Activated naive CD4-positive, alpha-beta T cell treated with Interleukin-2 at 50 U/mL for 16 hours (primary cell): ENCODE measurements at places on chromosomes 6 and 20.
A peak's percentile ranks its signal among the peaks of the same experiment; 100 is the strongest.

DNA sequence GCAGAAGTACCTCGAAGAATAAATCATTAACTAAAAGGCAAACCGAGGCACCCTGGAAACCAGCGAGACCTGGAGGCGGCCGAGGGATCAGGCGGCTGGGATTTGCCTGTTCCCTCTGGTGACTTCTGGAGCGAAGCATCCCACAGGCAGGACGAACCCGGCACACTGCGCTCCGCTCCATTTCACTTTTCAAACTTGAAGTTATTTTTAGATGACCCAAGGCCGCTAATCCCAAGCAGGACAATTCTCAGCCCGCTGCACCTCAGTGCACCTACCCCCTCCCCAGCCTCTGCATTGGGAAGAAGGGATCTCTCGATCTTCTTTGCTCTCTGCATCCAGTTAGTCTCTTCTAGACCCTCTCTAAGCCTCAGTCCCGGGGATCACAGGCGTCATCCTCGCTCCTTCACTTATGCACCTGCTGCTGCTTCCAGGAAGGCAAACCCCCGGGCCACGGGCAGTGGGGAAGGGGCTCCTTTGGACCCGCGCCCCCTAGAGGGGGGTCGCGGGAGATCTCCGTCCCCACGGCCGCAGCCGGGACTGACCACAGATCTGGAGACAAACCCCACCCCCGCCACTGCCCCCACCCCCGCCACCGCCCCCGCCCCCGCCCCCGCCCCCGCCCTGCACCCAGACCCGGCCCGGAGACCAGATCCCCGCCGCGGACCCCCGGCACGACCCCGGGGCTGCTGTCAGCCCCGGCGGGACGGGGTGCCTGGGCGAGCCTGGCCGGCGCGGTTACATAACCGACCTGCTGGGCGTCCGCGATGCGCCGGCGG is 636 bp downstream of the RCAN2 start:
- DNase-seq = no peak

GRCh38 chr6:38688579-38689087 is 14.3 kb downstream of the GLO1 start:
- no peak for DNase-seq

- DNase-seq = no peak
Observed at GRCh38 chr6:11718463-11718862, 60.1 kb downstream of the ADTRP start.

DNA sequence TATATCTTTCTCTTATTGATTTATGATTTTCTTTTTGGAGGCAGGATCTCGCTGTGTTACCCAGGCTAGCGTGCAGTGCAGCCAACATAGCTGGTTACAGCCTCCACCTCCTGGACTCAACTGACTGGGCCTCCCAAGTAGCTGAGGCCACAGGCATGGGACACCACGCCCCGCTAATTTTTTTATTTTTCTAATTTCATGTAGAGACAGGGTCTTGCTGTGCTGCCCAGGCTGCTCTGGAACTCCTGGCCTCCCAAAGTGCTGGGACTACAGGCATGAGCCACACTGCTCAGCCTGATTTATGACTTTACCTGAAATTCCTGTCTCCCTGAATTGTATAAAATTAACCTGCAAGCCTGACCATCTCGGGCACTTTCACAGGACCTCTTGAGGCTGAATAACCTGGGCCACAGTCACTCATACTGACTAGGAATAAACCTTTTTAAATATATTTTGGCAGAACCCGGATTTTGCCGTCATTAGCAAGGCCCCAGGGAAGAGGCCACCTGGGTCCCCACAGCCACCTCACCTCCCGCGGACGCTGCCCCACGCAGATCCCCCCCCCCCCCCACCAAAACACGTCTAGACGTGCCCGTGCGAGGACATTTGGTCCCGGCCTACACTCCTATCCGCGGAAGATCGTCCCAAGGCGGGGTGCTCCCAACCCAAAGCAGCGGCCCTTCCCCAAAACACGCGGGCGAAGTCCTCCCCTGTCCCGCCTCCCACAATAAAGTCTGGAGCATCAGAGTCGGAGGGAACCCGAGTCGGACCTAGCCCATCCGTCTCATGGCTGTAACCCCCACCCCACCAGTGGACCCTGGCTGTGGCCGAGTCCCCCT is 902 bp downstream of the ZNF337 start:
- DNase-seq = no peak

DNA sequence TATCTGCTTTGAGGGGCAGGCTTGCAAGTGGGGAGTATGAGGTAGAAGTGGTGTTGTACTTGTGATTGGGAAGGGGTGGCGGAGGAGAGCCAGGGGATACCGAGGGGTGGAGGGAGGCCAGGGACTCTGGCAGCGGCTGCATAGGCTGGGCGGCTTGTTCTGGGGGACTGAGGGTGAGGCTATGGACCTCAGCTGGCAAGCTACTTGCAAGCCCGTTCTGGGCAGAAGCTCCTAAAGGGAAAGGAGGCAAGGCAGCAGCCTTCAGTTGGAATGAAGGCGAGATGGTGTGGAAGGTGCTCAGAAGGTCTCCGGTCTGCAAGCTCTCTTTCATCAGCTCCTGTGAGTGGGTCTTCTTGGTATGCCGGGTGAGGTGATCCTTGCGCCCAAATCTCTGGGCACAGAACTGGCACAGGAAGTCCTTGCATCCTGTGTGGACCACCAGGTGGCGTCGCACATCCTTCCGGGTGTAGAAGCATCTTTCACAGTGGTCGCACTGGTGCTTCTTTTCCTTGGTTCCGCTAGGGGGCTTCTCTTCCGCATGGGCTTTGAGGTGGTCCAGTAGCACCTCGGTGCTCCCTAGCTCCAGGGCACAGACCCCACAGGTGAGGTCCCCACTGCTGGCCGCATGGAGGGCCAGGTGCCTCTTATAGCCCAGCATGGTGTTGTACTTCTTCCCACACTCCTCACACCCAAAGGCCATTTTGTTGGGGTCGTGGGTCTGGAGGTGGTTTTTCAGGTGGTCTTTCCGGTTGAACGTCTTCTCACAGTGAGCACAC is 66.0 kb downstream of the PLAGL1 start:
- DNase-seq = peak; percentile 52

- no peak for DNase-seq
Observed at GRCh38 chr6:43923376-43924221, 153.6 kb downstream of the VEGFA start.

DNA sequence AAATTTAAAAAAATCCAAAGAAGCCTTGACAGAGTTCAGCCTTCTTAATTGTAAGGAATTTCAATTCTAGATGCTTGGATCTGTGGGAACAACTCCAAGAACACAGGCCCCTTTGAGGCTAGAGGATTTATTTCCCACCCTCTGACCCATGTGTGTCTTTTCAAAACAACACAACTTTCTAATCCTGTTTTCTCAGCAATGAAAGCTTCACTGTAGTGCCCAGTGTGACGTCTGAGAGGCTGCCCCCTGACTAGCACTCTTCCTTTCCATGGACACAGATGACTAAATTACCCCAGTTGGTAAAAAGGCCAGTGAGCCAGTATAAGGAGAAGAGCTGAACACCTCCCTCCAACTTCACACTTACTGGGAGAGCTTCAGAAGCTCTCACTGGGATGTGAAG is 16.5 kb upstream of the CCR6 start:
- DNase-seq = no peak
